SJSA1 (cell line): ENCODE measurements at places on chromosomes 3 and 15. TPM values are rescaled to one million over a fixed set of nuclear protein-coding genes. Genes with fewer than 3 reads are reported as not detected.

DNA sequence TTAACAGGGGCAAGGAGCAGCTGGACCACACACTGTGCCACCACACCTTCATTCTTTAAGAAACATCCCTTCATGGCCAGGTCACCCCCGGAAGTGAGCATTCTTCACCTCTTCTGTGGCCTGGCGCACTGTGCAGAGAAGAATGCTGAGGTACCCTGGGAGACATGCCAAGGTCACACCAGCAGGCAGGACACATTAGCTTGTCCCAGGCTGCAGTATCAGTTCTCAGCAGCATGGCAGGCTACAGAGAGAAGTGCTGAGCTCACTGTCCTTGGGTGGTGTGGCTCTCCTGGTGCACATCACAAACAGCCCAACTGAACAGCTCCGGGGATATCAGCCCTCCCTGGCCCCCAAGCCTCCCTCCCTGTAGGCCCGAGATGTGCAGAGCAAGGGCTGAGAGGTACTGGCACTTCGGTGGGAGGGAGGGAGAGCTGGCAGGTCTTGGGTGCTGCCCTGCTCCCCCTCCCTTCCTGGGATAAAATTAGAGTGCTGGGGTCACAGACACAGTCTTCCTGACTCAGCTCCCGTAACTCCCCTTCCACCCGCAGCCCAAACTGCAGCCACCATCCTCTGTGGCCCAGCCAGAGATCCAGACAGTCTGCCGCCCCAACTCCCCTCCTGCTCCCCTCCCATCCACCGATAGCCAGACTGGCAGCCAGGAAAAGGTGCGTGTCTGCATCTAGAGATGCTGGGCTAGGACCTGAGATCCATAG, 13.4 kb downstream of the SEMA7A start:
- DNase-seq: peak; percentile 53

DNA sequence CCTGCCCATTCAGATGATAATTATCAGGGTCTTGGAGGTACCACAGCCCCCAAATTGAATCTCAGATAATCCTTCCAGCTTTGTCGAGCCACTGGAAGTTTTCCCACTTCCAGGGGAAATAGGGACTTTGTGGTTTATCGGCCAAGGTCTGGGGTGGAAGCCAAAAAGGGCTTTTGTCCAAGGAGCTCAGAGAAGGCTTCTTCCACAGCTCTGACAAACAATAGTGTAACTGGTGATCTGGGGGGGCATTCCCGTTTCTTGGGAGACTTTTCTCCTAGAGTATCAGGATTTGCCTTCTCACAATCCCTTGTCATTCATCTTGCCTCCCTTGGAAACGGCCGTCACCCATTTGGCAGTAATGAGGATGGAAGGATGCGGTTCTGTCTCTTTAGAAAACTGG, 18.4 kb downstream of the SRGAP3 start:
- no peak for DNase-seq

DNA sequence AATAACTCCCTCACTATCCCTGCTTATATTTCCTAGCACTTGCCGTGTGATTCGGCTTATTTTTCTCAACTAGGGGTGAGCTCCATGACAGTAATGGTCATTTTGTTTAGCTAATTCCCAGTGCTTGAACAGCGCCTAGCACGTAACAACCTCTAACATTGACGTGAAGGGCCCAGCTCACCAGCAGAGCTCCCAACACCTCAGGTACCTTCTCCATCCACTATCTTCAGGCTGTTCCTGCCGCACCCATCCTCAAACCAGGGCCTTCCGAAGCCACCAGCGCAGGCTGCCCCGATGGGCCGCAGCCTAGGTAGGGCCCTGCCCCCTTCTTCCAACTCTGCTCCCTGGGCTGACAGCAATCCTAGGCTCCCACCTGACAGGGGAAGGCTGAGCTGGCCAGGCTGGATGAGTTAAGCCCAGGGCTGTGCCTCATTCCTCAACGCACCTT, 751 bp upstream of the RPS17 start:
- no peak for DNase-seq

- no peak for DNase-seq
Observed at GRCh38 chr15:57375827-57376695, at the start of gene CGNL1. TSS of gene CGNL1 (plus strand) at chr15:57376505. CDS start at chr15:57438000, 61,495 bp downstream.

- peak; percentile 36 for DNase-seq
Observed at GRCh38 chr3:102225407-102226132, 209.2 kb upstream of the ZPLD1 start.

- DNase-seq: no peak
Observed at GRCh38 chr3:139130390-139131140, 85.9 kb upstream of the PRR23C start.

GRCh38 chr3:156776031-156776430, 50.1 kb upstream of the LEKR1 start:
- DNase-seq: no peak

Gene HRH1
- total RNA-seq: 15.9 and 21.9 TPM in 2 replicates

DNA sequence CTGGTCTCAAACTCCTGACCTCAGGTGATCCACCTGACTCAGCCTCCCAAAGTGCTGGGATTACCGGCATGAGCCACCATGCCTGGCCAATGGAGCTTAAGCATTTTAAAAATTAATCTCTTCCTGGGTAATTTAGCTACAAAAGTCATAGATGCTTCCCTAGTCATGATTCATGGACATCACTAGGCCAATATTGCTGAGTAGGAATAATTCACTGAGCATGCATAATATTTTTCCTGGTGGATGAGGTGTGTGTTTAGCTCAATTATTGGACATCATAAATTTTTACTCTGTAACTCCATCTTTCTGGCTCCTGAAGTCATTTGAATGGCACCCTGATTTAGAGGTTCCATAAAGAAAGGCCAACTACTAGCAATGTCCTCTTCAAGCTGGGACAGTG, 512.9 kb upstream of the AGTR1 start:
- no peak for DNase-seq

- DNase-seq: peak; percentile 46
Observed at GRCh38 chr3:107068980-107069379, 308.3 kb upstream of the CCDC54 start.

- DNase-seq: no peak
Observed at GRCh38 chr3:1506090-1506489, 413.3 kb downstream of the CNTN6 start.

Gene PCNP
- 65.0 and 87.8 TPM in 2 replicates for total RNA-seq

DNA sequence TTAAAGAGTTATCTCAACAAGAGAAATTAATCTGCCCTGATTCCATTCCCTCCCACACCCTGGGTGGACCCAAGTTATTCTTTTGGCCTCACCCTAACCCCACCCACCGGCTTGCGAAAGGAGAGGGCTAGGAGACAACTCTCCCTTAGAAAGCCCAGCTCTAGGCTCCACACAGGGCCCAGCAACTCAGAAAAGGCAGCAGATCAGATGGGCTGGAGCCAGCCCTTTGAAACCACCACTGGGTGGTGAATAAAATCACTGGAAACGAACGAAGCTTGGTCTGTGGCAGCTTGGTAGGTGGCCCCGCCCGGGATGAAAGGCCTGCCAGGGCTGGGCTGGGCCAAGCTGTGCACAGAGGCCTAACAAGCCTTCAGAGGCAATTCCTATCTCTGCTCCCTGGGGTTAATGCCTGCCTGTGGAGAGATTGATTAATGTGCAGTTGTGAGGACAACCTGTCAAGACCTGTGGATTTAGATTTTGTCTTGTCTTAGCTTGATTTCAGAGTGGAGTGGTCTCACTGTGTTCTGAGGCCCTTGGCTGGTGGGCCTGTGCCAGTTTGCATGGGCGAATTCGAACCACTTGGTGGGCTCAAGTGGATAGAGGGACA, 38.8 kb downstream of the BHLHE40 start:
- peak; percentile 28 for DNase-seq

DNA sequence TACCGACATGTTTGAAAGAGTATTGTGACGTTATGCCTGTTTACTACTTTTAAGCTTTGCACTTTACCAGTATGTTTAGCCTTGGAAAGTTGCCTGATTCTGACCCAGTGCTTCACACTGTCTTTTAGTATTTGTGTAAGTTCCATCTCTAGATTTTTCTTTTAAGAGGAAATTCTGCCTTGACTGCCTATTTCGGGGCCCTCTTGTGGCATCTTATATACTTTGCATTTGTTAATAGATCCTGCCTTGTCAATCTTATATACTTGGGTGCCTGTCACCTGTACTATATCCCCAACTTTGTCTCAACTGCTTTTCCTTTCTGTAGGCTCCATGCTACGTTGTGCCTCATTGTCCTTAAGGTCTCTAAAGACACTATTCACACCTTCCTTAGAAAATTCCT, 244.6 kb downstream of the STXBP5L start:
- DNase-seq: no peak

Gene SOX14
- total RNA-seq: not detected in 2 replicates

- peak; percentile 47 for DNase-seq
Observed at GRCh38 chr3:124707656-124708062, 22.6 kb upstream of the UMPS start.

GRCh38 chr3:8891774-8892173, 71.5 kb downstream of the RAD18 start:
- no peak for DNase-seq

DNA sequence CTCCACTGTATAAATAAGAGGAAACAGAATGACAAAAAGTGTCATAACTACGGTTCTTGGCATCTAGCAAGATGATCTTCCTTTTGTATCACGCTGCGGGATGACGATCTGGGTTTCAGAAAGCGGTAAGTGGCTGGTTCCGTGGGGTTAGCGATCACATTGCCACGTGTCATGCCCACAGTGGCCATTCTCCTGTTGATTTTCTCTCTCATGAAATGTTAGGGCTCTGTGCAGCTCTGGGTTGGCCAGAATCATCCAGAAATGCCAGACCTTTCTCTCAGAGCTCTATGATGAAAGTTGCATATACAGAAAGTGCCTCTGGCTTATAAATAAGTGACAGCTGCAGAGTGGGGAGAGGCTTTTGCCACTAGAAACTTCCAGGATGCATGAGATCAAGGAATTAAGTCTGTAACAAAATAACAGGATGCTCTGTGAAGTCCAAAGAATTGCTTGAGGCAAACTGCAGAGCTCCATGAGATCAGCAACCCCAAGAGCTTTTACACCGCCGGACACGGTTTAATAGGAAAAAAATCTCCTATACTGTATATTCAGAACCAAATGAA, 71.6 kb downstream of the ABTB1 start:
- no peak for DNase-seq

GRCh38 chr3:152658977-152659720, 175.8 kb upstream of the P2RY1 start:
- DNase-seq: no peak

DNA sequence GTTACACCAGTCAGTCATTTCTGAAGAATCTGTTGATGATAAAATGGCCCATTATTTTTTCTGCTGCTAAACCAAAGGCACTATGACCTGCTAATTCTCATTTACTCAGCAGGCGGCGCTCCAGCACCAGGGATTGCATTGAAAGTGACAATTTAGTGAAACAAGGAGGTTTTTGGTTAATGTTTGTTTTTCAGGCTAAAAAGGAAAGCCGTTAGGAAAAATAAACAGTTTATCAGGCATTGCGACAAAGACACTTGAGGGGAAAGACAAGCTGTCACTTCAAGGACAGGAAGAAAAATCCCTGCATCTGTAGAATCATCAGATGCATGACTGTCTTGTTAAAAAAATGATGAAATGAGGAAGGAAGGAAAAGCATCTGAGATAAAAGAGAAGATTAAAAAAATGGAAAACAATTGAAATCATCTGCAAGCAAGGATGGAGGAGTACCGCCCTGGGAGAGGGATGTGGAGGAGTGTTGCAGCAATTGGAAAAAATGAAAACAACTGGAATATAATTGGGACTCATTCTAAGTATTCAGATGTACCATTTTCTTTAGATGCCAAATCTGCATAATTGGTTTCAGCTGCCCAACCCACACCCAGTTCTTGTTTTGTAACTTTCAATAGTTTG, 54.0 kb downstream of the NR1D2 start:
- peak; percentile 58 for DNase-seq

DNA sequence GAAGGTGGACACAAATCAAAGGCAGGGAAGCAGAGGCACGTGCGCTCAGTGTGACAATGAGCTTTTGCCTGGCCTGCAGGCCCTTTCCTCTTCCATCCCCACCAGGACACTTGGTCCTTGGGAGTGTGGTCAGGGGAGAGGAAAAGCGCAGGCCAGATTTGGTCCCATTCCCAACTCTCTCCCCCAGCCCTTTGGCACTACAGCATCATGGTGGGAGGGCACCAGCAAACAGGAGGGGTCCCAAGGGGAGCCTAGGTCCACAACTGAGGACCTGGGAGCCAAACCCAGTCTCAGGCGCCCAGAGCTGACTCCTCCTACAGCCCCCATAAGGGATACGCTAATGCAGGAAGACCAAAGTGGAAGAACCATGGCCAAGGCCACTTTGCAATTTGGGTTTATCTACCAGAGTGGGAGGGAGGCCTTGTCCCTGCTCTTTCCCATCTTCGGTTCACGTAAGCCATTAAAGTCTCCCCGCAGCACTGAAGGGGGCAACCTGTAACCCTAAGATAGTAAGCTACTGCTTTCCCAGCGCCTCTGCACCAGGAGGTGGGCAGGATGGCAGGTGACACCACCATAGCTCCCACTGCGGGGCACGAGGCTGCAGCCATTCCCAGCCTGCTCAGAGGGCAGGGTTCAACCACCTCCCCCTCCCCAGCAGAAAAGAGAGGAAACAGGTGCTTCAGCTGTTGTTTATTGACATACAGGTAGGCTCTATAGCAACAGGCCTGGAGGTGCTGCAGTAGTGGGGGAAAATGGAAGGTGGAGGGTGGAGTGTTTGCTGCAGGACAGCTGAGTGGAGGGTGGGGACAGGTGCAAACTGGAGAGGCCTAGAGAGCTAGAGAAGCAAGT, 993 bp upstream of the GRAMD2A start:
- no peak for DNase-seq

DNA sequence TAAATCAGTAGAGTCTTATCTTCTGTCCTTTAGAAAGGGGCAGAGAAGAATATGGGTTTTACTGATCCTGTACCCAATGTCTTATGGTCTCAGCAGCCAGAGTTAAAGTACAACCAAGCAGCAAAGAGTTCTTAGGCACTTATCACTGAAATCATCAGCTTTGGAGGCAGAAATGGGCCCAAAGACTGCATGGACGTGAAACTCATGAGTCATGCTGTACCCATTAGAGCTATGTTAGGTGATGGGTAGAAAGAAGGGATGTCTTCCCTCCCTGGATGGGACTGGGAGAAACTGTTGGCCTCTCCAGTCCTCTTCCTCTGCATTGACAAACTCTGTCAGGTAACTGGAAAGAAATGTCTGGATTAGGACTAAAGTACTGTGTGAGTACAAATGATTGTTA, 63.4 kb downstream of the EOMES start:
- DNase-seq: no peak

- no peak for DNase-seq
Observed at GRCh38 chr3:13662238-13662847, 113.4 kb downstream of the FBLN2 start.

Gene EFHB
- 0.11 and 0.88 TPM in 2 replicates for total RNA-seq

Gene KPNA4
- 18.3 and 24.3 TPM in 2 replicates for total RNA-seq
